ENCODE measurements at places on chromosomes 7 and 10.

- no peak for DNase-seq
Observed at GRCh38 chr7:45873355-45873754, 473 bp upstream of the CCDC201 start.

DNA sequence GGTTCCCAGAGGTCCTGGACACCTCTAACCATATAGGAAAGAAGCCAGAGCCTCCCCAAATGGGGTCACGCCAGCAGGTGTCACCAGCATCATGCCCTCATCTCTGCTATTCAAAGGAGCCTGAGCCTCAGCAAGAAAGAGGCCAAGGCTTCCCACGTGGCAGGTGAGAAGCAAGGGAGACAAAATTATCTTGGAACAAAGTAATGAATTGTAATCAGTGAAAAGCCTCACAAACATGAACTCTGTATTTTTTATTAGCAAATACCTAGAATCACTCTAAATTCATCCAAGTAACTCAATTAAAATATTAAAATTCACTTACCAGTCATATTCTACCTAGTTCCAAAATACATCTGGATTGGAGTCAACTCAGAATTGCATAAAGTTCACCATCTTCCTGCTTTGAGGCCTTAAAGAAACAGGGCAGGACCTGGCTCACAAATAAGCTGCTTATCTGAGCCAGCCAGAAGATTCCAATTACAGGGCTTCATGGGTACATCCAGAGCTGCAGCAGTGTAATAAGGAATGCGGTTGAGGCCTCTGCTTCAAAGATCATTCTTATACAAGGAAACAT is 68.7 kb downstream of the SGMS1 start:
- no peak for DNase-seq

DNA sequence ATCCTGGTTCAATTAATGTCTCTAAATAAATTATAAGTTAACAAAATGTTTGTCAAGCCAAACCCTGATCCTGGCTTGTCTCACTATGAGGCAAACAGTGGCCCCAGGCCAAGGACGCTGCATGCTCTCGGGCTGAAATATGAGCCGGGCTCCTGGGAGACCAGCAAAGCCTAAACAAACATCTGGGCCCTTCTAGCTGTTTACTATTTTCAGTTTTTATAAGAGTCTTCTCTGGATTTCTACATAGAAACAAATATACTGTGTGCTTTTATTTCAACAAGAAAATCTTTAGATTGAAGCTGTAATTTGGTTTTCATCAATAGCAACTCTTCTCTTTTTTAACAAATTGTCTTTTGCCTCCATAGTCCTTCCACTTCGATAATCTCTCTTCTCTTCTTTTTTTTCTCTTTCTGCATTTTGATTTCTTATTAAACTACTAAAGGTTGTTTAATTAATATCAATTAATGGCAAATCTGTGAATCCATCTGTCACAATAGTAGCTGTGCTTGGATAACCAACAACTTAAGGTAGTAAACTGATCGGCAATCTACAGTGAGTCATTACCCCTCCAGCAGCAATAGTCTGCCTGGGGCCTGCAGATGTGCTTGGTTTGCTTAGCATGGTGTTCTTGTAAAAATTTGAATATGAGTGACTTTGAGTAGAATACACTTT is 83.3 kb upstream of the DNAJC1 start:
- peak; percentile 70 for DNase-seq

- DNase-seq = no peak
Observed at GRCh38 chr10:934746-935406, 3.4 kb upstream of the LARP4B start.

GRCh38 chr7:129405527-129405926 is 28.7 kb upstream of the STRIP2 start:
- no peak for DNase-seq

All from HEK293T (cell line).